NCI-H1092 treated with DMSO at 0.1 percent for 48 hours (cell line): ENCODE measurements at places on chromosomes 3 and 15.
A peak's percentile ranks its signal among the peaks of the same experiment; 100 is the strongest.

DNA sequence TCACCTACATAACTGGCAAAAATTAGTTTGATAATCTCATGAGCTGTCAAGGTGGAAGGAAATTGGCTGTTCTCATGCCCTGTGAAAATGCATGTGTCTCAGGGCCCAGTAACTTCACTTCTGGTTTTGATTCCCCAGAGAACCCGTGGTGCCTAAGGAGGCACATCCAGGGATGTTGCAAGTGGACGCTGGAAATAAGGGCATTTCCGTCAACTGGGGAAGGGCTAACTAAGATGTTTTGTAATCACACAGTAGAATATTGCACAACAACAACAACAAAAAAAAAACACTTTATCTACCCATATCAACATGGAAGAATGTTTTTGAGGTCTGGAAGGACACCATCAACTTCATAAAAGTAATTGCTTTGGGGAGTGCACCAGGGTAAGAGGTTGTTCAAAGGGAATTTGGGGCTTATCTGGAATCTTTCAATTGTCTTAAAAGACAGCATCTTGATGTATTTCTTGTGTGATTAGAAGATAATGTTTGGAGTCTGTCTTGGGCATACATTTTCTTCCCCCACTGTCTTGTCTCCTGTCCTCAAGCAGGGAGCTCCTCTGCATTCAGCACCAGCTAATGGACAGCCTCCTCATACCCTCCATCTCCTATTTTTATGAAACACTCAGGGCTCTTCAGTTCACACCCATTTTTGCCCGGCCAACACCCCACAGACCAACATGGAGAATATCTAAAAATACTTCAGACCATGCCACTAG, 37.2 kb upstream of the PRR20G start:
- no peak for DNase-seq

- DNase-seq: no peak
These were observed 268.9 kb downstream of the GABRB3 start for GRCh38 chr15:26504009-26504408.

- no peak for DNase-seq
These were observed 281.2 kb upstream of the DPH6 start for GRCh38 chr15:35827141-35827540.

DNA sequence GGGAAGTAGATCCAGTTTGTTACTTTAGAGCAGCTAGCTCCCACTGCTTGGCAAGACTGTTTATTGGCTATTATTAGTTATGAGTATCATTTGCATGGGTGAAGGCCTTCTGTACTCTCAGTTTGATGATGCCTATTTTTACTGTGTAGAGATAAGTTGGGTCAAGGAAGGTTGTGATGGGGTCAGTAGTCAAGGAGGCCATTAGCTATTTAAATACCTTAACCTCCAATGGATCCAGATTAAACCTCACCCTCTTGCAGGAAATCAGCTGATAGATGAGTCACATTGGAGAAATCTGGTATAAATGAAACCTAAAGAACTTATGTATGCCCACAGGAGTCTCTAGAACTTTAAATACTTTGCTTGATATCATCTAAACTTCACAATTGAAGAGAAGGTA, 45.0 kb downstream of the THBS1 start:
- no peak for DNase-seq

DNA sequence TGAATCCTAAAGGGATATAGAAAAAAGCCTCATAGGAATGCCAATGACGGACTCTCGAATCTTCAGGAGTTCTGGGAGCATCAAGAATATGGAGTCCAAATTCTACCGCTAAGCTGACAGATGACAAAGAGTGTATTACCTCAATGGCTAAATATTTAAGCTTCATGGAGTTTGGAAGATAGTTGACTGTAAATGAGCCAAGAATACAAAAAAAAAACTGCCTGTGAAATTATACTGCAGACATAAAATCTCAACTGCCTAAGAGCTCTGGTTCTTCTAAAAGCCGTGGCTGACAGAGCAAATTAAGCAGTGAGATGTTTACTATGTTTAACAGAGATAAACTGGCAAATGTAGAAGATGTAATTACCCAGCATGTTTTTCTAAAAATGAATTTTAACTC, 140.0 kb downstream of the GADL1 start:
- no peak for DNase-seq

GRCh38 chr15:95279277-95280019, 1048.1 kb downstream of the MCTP2 start:
- no peak for DNase-seq

- DNase-seq: peak; percentile 11
These were observed 55.7 kb downstream of the SYNPR start for GRCh38 chr3:63333815-63334214.

DNA sequence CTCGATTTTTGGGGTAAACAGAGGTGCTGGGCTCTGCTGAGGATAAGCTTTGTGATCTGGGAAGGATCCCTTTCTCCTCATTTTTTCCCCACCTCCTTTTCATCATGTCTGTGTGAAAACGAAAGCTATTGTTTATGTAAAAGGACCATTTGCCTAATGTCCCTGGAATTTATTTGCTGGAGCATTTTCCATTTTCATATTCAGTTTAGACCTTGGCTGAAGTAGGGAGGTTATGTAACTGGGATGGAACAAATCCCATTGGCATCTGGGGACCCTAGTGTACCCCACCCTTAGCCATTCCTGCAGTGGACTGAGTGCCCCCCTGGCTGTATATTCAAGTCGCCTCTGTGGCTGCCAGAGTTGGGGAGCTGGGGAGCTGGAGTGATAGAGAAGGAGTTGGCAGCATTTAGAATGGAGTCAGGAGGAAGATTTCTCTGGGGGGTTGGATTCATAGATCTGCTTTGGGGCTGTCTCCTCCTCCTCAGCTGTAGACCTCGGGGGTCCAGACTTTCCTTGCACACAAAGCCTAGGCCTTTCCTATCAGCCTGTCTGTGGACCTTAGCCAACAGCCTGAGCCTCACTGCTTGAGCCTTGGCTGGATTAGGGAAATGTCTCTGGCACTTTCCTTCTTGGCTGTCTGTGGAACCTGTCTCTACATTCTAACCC, 270.4 kb upstream of the CTDSPL start:
- DNase-seq: no peak

- DNase-seq: no peak
These were observed at the start of gene LRRC3B for GRCh38 chr3:26622621-26623418. Gene LRRC3B, plus strand, starts transcription at chr3:26622772. Its CDS starts 86,901 bp downstream, at chr3:26709673.

- no peak for DNase-seq
These were observed 798.8 kb downstream of the OTOL1 start for GRCh38 chr3:162295323-162295983.

DNA sequence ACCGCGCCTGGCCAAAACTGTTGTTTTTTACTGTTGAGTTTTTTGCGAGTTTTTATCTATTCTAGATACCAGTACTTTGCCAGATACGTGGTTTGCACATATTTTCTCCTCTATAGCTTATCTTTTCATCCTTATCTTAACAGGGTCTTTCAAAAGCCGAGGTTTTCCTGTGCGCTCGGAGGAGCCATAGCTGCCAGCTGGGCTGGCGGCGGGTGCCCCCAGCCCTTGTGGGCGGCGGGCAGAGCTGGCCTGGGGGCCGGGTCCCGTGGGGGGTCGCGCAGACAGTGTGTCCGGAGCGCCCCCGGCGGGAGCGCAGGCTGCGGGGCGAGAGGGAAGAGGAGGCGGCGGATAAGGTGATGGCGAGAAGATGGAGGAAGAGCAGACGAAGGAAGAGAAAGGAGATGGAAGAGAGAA, 11.1 kb upstream of the EIF4A2 start:
- DNase-seq: peak; percentile 59

DNA sequence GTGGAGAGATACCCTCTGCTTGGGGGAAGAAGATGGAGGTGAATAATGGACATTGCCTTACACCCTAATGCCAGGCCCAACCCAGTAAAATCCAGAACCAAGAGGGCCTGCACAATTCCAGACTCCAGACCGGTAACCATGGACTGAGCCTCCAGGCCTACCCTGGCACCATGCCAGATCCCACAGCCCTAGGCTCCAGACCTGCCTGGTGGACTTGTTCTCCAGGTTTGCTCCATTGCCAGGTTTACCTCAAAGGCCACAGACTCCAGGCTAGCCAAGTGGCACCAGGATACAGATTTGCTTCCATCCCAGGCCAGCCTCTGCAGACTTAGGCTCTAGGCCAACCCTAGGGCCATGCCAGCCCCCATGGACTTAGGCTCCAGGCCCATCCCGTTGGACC, 14.0 kb downstream of the PLCH1 start:
- no peak for DNase-seq

- DNase-seq: peak; percentile 79
These were observed 10.8 kb upstream of the MFSD1 start for GRCh38 chr3:158790901-158791589.

DNA sequence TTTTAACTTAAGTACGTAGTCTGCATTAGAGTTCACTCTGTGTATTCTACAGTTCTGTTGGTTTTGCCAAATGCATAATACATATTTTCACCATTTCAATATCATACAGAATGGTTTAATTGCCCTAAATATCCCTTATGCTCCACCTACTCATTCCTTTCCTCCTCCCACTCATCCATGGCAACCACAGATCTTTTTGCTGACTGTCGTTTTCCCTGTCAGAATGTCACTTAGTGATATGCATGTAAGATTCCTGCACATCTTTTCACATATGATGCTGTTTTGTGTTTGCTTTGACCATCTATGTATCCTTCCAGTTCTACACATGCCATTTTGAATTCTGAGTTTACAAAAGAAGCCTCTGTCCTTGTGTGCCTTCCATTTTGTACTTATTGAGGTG, 36.7 kb downstream of the EPHA3 start:
- DNase-seq: no peak

DNA sequence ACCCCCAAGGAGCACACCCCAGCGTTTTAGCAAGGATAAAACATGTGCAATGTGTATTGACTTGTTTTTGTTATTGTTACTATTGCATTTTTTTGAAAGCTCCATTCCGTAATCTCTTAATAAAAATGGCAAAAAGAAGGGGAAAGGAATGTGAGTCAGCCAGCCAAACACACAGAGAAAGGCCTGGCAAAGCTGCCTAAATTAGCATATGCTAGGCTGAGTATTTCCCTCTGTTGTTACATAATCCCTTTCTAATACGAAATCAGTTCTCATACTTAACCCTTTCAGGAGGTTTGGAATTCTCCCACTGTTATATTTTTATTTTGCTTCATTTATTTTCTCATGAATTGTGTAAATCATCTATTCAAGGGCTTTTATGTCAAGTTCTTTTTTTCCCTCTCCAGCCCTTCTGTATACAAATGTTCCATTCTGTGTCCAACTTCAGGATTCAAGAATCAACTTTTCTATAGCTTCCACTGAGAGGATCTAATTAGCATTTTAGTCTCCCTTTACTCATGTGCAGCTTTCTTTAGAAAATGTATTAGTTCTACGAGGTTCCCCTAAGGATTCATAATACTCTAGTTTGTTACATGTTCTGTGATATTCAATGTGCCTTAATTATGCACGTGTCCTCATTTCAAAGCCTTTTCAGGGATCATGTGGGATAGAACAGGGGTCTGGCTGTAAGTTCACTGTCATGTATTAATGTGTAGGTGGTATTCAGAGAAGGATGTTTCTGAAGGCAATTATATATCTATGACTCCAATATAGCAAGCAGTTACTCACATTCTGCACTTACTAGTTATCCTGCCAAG, 9.2 kb downstream of the CADM2 start:
- no peak for DNase-seq

DNA sequence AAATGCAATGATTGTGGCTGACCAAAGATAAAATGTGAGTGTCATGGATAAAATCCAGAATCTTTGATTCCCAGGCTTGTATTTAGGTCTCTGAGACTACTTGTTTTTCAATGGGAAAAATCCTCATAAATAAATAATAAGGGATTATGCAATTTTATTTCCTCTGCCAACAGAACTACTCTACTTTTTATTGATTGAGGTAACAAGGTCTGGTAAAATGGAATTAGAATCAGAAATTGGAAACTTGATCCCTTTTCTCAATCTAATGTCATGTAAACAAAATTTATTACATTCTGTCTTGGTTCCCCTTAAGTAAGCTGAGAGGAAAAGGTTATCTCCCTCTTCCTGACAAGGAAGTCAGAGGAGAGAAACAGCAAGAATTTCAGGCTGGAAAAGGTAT, 48.3 kb upstream of the CCDC50 start:
- DNase-seq: no peak

- no peak for DNase-seq
These were observed 55.4 kb downstream of the DCBLD2 start for GRCh38 chr3:98846101-98846500.

DNA sequence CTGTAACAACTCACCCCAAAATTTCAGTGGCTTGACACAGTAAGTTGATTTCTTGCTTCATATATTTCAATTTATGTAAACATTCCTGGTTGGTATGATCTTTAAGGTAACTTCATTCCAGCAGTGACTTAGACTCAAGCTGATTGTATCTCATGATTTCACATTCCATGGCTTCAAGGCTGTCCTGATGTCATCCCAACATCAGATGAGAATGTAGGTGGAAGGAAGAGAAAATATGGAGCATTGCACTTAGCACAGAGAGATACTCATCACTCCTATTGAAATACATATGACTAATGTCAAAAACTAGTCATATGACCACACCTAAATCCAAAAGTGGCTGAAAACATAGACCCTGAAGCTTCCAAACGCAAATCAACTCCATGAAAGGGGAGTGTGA, 793.8 kb downstream of the TBL1XR1 start:
- DNase-seq: no peak

DNA sequence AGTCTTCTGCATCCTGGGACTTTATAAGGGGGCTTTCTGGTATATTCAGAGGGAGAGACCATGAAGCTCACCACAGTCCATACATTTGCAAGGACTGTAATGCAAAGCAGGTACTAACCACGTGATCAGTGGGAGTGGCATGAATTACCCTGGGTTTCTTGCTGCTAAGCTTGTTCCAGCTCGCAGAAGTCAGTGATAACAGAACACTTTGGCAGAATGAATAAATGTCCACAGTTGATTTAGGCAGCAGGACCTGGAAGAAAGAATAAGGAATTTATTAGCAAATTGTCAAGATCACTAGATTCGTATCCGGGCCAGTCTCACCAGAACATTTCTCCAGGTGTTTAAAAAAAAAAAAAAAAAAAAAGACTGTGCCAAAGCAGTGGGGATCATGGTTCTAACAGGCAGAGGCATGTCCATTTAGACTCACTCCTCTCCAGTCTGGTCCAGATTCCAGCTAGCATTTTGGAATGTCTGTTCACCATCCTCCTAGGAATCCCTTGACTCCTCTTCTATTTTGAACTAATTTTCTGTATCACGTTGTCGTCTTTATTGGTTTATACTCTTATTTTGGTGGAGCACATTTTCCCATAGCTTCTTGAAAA, 24.5 kb downstream of the HHLA2 start:
- DNase-seq: no peak

- DNase-seq: no peak
These were observed 227.7 kb downstream of the ADAMTS17 start for GRCh38 chr15:100114100-100114499.
